ENCODE measurements at places on chromosomes 12 and 14.
A peak's percentile ranks its signal among the peaks of the same experiment; 100 is the strongest.

GRCh38 chr12:27824126-27824842 lies 44.2 kb upstream of the MANSC4 start:
- DNase-seq, result no peak

DNA sequence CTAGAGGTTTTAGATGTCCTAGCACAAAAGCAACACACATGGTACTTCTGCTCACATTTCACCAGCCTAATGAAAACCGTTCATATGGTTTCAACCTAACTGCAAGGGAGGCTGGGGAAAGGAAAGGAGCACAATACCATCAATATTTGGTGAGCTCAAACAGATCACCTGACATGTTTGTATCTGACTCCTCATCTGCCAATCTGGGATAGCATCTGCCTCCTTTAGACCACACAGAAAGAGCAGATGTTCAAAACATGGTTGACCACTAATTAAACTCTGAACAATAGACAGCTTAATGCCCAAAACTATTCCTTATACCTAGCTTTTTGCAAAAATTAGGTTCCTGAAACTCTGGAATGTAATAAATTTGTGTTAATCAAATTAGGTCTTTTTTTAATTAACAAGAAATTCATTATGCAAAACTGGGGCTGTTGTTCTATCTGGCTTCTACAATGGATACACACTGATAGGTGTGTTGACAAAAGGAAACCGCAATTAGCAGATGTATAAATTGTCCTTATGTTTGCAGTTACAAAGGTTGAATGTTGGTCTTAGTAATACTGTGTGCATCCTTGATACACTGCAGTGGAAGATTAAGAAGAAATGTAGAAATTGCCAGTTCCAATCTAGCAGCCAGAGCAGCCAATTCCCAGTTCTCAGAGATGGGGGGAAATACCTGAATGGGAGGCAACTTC lies 89.3 kb downstream of the DUSP6 start:
- DNase-seq, result peak; percentile 46

GRCh38 chr14:21278632-21279031 lies 1.3 kb upstream of the RPGRIP1 start:
- DNase-seq, result no peak

GRCh38 chr12:129607301-129607700 lies 296.5 kb downstream of the TMEM132D start:
- no peak for DNase-seq

GRCh38 chr14:70597731-70598130 lies 2.7 kb downstream of the MED6 start:
- no peak for DNase-seq

- peak; percentile 39 for DNase-seq
Measured at GRCh38 chr12:3885277-3886094, 12.3 kb upstream of the PARP11 start.

GRCh38 chr12:12759234-12759915 lies 26.1 kb upstream of the APOLD1 start:
- DNase-seq, result no peak

DNA sequence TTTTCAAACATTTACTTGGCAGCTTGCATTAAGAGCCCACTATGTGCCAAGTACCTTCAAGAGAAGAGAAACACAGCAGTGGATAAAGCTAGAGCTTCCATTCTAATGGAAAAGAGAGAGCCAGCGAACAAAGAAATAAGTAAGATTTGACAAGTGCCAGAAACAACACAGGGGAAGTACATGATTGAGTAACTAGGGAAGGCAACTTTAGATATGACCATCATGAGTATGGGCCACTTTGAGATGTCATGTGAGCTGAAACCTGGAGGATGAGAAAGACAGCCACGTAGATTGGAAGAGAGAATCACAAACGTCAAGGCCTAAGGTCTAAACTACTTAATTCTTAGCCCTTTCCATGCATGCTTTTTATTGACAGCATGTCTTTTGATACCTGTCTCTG lies 121.4 kb downstream of the ITPR2 start:
- no peak for DNase-seq

GRCh38 chr14:23525611-23526010 lies 26.0 kb downstream of the ZFHX2 start:
- DNase-seq, result no peak

DNA sequence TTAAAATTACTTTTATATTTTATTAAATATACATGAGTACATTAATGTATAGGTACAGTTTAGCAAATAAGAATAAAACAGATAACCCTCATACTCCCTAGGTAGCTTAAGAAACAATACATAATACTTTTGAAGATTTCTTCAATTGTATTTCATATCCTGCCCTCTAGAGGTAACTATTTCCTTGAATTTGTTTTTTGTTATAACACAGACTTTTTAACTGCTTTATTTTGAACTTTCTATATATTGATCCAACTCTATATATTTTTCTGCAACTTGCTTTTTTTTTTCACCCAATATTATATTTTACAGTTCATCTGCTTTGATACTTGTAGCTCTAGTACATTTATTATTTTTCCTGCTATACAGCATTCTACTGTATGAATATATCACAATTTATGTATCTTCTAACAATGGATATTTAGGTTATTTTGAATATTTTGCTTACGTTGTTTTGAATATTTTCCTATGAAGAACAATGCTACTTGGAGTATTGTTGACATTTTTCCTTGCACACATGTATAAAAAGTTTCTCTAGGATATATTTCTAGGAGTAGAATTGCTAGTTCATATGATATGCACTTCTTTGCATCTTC lies 72.8 kb upstream of the ABCD2 start:
- DNase-seq, result no peak

- no peak for DNase-seq
Measured at GRCh38 chr14:31395572-31396205, 24.7 kb downstream of the HEATR5A start.

DNA sequence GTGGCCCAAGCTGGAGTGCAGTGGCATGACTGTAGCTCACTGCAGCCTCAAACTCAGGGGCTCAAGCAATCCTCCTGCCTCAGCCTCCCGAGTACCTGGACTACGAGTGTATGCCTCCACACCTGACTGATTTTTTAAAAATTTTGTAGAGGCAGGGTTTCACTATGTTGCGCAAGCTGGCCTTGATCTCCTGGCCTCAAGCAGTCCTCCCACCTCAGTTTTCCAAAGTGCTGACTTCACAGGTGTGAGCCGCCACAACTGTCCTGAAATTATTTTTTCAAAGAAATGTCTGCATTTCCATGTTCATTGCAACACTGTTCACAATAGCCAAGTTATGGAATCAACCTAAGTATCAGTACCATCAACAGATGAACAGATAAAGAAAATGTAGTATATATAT lies 111.4 kb downstream of the FOXA1 start:
- no peak for DNase-seq

- DNase-seq, result no peak
Measured at GRCh38 chr14:61923348-61923747, 161.1 kb downstream of the SNAPC1 start.

- DNase-seq, result no peak
Measured at GRCh38 chr12:107514887-107515445, 170.6 kb upstream of the PWP1 start.

DNA sequence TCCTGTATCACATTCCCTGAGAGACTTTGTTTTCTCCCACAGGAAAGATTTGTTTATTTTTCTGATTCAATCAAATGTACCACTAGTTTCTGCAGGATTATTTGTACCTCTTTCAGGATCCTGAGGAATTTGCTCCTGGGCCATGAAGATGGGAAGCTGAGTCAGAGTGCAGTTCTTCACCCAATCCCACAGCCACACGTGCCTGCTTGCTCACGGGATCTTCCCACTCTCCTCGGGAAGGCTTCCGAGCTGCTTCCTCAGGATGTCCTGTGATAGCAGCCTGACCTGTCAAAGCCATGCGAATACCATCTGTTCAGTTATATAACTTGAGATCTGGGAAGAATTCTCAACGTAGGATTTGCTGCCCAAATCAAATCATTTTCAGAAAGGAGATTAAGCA lies 41.8 kb upstream of the HIF1A start:
- no peak for DNase-seq

DNA sequence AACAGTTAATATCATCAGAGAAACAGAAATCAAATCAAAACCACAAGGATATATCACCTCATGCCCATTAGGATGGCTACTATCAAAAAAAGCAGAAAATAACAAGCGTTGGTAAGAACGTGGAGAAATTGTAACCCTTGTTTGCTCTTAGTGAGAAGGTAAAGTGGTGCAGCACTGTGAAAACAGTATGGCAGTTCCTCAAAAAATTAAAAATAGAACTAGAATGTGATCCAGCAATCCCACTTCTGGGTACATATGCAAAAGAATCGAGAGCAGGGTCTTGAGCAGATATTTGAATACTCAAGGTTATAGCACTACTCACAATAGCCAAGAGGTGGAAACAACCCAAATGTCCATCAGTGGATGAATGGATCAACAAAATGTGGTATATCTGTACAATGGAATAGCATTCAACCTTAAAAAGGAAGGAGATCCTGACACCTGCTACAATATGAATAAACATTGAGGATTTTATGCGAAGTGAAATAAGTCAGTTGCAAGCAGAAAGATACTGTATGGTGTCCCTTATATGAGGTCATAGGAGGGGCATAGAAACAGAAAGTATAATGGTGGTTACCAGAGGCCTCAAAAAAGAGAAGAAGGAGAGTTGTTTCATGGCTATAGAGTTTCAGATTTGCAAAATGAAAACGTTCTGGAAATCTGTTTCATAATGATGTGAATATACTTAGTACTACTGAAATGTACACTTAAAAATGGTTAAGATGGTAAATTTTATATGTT lies 131.0 kb upstream of the EEA1 start:
- DNase-seq, result no peak

DNA sequence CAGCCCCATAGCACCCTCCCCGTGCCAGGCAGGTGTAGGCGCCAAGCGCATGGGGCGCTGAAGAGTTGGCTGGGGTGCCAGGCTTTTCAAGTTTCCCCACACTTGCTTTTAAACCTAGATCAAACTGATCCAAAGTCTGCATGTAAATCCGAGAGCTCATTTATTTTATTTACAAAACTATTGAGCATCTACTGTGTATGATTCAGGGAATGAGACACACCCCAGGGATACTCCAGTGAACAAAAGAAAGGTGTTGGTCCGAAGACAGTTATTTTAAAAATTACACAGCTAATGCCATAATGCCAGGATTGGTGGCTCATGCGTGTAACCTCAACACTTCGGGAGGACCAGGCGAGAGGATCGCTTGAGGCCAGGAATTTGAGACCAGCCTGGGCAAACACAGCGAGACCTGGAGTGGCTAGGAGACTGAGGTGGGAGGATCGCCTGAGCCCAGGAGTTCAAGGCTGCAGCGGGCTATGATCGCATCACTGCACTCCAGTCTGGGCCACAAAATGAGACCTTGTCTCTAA lies 780 bp upstream of the SLC41A2 start:
- DNase-seq, result no peak

DNA sequence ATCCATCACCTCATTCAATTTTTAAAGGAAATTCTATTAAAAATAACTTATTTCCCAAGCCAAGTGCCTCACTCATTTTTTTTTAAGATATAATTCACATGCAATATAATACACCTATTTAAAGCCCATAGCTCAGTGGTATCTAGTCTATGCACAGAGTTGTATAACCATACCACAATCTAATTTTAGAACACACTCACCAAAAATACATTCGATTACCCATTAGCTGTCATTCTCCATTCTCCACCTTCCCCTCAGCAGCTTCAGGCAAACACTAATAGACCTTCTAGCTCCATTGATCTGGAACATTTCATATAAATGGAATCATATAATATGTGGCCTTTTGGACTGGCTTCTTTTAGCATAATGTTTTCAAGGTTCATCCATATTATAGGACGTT lies 49.5 kb downstream of the CLMN start:
- no peak for DNase-seq

- DNase-seq, result no peak
Measured at GRCh38 chr12:52049286-52049685, 2.0 kb upstream of the NR4A1 start.

DNA sequence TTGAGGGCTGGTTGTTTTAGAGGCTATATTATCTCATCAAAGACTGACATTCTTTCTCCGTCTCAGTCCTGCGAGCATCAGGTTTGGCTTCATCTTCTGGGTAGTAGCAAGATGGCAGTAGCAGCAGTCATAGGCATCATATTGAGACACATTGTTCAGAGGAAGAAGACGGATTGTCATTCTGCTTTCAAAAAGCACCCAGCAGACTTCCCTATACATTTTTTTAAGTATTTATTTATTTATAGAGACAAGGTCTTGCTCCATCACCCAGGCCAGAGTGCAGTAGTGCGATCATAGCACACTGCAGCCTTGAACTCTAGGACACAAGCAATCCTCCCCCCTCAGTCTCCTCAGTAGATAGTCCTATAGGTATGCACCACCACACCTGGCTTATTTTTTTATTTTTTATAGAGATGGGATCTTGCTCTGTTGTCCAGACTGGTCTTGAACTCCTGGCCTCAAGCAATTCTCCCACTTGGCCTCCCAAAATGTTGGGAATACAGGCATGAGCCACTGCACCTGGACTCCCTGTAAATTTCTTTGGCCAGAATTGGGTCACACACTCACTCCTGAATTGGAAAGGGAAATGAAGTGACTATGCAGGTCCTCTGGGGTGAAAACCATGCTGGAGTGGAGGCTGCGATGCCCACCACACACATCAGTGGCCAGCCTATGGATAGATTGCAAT lies 125.4 kb downstream of the SLC38A6 start:
- DNase-seq, result no peak

DNA sequence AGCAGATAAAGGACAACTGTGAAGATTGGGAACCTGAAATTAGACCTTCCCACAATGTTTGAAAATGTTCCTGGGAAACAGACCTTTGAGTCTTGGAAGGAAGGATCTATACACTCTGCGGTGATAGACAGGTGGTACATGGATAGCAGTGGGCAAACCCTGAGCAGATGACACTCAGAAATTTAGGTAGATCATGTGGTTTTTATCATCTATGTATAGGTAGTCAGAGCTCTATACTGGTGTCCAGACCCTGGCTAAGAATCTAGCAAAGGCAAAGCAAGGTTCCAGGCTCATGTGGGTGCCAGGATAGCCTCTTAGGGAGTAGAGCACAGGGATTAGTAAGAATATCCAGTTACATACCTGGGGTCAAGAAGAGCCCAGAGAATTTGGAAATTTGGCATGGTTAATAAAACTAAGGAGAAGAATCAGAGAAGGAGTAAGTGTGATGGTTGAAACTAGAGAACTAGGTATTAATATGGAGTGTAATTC lies 331.2 kb upstream of the FBXO33 start:
- DNase-seq, result no peak

- no peak for DNase-seq
Measured at GRCh38 chr12:105485321-105485910, 154.9 kb downstream of the C12orf75 start.
